ENCODE measurements at places on chromosomes 16 and 17.

GRCh38 chr17:35723735-35724134 lies 7.7 kb upstream of the RASL10B start:
- no peak for DNase-seq

DNA sequence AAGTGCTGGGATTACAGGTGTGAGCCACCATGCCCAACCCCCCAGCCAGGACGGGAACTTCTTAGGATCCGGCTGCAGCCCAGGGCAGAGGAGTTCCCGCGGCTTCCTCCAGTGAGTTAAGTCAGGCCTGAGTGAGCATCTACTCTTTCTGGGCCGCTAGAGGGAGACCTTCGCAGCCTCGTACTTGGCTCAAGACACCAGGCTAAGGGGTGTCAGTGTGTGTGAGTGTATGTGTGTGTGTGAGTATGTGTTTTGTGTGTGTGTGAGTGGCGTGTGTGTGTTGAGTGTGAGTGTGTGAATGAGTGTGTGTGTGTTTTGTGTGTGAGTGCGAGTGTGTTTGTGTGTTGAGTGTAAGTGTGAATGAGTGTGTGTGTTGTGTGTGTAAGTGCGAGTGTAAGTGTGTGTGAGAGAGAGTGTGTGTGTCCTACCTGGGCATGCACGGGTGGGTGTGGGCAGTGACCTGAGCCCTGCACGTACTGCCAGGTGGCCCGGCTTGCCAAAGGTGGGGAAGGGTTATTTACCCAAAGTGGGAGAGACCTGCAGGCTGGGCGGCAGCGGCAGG lies 58.5 kb downstream of the TMEM235 start:
- peak; percentile 89 for DNase-seq

GRCh38 chr17:22266231-22266630 lies 573.9 kb downstream of the KCNJ18 start:
- DNase-seq, result no peak

- no peak for DNase-seq
These were observed 673.4 kb upstream of the KIF2B start for GRCh38 chr17:53149316-53149715.

DNA sequence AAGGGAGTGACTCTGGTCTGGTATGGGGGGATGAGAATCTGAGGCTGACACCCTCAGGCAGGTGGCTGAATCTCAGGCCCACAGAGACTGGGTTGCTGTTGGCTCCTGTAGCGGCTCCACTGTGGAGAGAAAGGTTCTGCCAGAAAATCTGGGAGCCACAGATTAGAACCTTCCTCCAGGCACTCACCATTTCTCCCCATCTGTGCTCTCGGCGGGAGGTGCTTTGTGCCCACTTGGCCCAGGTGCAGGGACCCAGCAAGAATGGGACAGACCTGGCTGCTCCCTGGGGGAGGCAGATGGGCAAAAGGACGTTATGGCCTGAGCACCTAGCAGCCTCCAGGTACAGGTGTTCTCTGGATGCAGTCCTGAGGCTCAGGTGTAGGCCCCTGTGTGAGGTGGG lies 20.1 kb downstream of the RAB11FIP3 start:
- DNase-seq, result no peak

- DNase-seq, result no peak
These were observed at the start of gene GP1BA for GRCh38 chr17:4931963-4932362. GP1BA (plus strand) TSS chr17:4932277; CDS start chr17:4932605, 328 bp downstream.

DNA sequence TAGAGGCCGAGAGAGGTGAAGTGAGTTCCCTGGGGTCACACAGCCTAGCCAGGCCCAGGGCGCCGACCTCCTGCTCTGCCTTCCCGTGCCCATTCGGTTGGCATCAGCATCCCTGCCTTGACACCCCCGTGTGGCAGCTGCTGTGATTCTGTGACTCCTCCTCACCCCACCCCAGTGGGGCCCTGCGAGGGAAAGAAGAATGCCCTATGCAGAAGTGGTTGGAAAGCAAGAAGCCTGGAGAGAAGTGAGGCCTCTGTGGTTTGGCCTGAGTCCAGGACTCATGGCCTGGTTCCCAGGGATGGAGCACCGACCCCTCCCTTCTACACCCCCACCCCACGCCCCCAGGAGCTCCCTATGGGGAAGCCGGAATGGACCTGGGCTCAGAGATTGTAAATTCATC lies 296.2 kb downstream of the SEC14L1 start:
- DNase-seq, result no peak

DNA sequence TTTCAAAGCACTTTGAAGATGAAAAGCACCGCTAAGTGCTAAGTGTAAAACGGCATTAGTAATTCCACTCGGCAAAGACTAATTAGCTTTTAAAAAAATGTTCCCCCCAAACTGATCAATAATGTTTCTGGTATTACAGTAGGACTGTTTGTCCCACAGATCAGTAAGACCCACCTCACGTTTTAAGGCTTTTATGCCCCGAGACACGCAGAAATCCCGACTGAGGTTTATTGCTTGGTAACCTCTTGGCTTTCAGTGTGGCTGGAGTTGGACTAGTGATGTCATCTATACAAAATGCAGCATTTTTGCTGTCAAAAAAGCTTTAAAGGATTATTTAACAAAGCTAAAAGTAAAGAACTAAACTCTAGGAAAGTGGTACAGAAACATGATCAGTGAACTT lies 414.6 kb upstream of the PSMD7 start:
- DNase-seq, result no peak

DNA sequence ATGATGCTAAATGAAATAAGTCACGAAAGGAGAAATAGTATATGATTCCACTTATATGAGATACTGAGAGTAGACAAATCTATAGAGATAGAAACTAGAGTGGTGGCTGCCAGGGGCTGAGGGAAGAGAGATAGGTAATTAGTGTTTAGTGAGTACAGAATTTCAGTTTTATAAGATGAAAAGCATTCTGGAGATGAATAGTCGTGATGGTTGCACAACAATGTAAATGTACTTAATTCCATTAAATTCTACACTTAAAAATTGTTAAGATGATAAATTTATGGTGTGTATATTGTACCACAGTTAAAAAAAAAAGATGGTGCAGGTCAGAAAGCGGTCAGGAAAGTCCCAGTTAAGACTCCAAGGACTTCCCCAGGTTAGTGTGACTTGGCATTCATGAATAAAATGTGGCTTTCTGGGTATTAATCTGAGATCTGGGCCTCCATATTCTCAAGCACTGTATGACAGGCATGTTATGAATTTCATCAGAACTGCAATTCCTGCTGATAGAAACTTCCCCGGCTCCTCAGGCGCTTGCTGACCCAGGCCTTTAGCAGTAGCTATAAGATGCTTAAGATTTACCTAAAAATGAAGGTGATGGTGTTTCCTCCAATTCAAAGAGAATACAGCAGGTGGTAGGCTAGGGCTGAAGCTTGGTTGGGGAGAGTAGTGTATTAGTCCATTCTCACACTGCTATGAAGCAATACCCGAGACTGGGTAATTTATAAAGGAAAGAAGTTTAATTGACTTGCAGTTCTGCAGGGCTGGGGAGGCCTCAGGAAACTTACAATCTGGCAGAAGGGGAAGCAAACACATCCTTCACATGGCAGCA lies 115.3 kb upstream of the SOX9 start:
- DNase-seq, result no peak

DNA sequence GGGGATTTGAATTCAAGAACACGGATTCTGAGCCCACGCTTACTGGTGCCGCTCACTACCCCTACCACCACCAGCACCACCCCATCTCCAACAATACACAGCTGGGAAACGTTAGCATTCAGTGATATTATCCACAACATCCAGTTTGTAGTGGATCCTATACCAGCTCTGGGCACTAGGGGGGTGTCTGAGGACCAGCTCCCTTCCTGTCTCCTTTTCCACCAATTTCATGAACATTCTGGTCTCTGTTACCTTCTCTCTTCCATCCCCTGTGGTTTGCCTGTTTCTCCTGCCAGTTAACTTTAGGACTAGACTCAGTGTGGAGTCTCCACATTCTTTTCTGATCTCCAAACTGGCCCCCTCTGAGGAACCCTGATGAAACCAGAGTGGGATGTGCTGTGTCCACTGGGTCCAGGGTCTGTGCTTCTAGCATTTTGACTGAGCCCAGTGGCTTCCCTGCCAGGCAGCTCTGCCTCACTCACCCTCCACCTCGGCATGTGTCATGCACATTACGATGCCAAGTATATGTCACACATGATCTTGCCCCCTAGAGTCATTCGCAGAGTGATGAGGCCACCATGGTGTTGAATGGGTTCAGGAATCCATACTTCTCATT lies 187.0 kb upstream of the CDH13 start:
- peak; percentile 6 for DNase-seq

- DNase-seq, result no peak
These were observed 30.4 kb downstream of the CACNG1 start for GRCh38 chr17:67074781-67075180.

- peak; percentile 19 for DNase-seq
These were observed 41.0 kb downstream of the PAFAH1B1 start for GRCh38 chr17:2634361-2634960.

- DNase-seq, result no peak
These were observed 88.0 kb downstream of the LITAF start for GRCh38 chr16:11498683-11499082.

GRCh38 chr17:2170023-2170422 lies 115.1 kb downstream of the HIC1 start:
- DNase-seq, result peak; percentile 14

DNA sequence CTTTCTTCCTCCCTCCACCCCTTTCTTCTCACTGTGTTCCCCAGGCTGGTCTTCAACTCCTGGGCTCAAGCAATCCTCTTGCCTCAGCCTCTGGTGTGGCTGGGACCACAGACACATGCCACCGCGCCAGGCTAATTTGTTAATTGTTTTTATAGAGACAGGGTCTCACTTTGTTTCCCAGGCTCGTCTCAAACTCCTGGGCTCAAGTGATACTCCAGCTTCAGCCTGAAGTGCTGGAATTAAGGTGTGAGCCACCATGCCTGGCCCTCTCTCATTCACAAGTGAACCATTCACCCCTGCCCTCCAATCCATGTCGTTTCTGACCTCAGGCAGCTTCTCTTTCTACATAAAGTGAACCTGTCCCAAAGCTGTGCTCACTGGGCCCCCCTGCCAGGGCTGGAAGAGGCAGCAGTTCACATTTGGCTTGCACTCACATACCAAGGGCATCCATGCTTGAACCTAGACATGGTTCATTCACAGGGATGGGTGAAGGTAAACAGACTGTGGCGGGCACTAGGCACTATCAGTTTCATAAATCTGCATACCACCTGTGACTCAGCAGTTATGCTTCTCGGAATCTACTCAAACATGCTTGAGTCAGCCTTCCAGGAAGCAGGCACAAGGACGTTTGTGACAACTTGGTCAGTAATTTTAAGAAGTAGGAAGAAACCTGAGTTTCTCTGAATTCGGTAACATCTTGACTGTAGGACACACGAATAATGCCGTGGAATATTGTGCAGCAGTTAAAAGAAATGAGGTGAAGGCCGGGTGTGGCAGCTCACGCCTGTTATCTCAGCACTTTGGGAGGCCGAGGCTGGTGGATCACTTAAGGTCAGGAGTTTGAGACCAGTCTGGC lies 6.0 kb upstream of the RNF213 start:
- DNase-seq, result peak; percentile 89

DNA sequence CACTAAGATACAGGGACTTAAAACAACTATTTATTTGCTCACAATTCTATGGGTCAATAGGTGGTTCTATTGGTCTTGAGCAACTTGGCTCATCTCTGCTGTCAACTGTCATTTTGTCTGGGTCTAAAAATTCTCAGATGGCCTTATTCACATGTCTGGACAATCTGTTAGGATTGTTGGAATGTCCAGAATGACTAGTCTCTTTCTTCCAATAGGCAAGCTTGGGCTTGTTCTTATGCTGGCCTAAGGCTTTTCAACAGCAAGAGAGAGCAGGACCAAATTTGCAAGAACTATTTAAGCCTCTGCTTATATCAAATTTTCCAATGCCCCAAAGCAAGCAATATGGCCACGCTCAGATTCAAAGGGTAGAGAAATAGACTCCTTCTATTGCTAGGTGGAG lies 240.9 kb downstream of the KIF2B start:
- DNase-seq, result no peak

- DNase-seq, result no peak
These were observed 115.6 kb upstream of the SDK2 start for GRCh38 chr17:73759734-73760438.

DNA sequence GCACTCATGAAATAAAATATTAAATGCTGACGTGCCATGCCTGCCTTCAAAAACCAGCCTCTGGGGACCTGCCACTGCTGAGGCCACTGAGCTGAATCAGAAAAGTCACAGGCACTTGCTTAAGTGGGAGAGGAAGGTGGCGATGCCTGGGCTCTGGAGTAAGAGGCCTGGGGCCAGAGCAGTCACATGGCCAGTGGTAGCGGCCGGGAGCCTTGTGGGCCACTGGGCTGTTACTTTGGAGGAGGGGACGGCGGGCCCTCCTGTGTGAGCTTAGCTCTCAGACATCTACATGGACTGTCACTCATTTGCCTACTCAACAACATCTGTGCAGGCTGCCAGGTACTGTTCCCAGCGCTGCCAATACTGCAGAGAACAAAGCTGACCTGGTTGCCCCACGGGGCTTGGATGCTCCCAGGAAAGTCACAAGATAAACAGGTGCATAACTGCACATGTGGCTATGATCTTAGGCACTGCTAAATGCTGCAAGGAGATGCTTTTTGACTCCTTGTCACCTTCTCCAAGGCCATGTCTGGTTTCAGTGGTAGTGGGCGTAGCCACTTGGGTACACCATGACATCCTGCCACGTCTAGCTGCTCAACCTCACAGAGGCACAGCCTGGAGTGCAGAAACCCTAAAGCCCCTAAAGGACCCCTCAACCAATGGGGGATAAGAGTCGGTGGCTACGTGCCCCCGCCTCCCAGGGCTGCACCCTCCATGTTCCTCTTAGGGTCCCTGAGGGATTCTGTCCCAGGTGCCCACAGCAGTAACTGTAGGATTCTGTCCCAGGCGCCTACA lies 11.6 kb downstream of the COTL1 start:
- no peak for DNase-seq

DNA sequence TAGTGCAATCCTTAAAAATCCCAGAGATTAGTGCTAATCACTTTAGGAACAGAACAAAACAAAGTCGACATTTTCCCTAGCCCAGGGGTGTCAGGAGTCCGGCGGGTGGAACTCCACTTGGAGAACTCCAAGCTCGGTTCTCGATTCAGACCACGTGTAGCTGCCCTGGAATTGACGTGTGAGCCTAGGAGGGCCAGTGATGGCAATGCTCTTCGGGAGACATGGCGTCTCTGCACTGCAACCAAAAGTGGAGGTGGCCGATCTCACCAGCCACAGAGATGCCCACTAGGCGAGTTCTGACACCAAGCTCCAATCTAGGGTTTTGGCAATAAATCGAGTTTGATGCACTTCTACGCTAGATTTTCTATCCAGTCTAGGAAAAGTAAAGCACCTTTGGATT lies 17.6 kb downstream of the MAP1LC3B start:
- no peak for DNase-seq

DNA sequence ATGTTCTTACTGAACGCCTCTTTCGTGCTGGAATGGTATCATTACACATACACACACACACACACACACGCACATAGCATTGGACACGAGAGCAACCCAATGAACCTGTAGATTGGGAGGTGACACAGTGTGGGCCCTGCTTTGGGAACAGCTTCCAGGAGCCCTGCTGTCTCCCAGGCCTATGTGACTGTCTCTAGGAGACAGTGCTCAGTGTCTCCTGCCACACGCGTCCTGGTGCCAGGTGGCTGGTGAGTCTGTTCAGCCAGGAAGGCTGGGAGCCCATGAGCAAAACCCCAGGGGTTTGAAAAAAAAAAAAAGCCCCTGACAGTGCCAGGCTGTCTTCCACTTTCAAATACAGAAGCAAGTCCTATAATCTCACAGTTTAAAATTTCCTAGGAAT lies 2.4 kb upstream of the SPOP start:
- DNase-seq, result no peak

GRCh38 chr17:38752308-38753070 lies at the start of gene PSMB3:
PSMB3 (plus strand) TSS chr17:38752741; CDS start chr17:38752827, 86 bp downstream.
- DNase-seq, result peak; percentile 100
